ENCODE measurements at places on chromosomes 1 and 21.

GRCh38 chr1:207823880-207824566 is 72.2 kb downstream of the CD46 start:
- peak; percentile 95 for DNase-seq

GRCh38 chr1:183218027-183218618 is 32.1 kb downstream of the LAMC2 start:
- no peak for DNase-seq

- DNase-seq, result no peak
These were observed 15.1 kb downstream of the CELF3 start for GRCh38 chr1:151701515-151701914.

- no peak for DNase-seq
These were observed 16.2 kb upstream of the MYOG start for GRCh38 chr1:203101813-203102634.

DNA sequence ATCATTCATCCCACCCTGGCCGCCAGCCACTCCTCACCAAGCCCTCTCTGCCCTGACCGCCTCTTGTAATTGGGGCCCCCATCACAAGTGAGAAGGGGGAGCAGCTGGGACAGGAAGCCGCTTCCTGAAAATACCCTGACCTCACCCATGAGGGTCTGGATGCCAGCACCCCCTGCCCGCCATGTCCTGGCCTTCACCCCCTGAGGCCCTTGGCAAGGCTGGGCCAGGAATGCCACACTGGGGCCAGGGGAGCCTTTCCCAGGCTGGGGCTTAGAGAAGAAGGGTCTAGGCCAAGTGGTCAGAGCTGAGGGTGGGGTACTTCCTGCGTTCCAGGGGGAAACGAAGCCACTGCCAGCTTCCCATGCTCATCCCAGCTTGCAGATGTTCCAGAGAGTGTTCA is 60.5 kb downstream of the TAS1R2 start:
- DNase-seq, result no peak

DNA sequence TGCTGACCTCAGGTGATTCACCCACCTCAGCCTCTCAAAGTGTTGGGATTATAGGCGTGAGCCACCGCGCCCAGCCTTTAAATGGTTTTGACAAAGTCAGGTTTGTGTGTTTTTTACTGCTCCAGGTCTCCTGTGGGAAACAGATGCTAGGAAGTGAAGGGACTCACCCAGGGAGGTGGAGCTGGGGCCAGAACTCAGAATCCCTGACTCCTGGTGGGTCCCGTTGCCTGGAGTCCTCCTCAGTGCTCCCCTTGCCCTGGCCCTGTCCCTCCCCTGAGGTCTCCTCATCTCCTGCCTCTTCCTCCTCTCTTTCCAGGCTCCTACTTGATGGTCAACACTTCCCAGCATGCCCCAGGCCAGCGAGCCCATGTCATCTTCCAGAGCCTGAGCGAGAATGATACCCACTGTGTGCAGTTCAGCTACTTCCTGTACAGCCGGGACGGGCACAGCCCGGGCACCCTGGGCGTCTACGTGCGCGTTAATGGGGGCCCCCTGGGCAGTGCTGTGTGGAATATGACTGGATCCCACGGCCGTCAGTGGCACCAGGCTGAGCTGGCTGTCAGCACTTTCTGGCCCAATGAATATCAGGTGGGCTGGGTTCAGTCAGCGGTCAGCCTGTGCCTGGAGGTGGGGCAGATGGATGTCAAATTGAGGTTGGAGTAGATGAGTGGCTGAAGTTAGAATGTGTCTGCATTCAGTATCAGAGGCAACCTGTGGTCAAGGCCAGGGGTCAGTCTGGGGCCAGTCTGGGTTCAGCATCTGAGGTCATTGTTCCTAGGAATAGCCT is 22.1 kb downstream of the PTPRU start:
- no peak for DNase-seq

- no peak for DNase-seq
These were observed 23.0 kb upstream of the KCNA10 start for GRCh38 chr1:110541906-110542395.

DNA sequence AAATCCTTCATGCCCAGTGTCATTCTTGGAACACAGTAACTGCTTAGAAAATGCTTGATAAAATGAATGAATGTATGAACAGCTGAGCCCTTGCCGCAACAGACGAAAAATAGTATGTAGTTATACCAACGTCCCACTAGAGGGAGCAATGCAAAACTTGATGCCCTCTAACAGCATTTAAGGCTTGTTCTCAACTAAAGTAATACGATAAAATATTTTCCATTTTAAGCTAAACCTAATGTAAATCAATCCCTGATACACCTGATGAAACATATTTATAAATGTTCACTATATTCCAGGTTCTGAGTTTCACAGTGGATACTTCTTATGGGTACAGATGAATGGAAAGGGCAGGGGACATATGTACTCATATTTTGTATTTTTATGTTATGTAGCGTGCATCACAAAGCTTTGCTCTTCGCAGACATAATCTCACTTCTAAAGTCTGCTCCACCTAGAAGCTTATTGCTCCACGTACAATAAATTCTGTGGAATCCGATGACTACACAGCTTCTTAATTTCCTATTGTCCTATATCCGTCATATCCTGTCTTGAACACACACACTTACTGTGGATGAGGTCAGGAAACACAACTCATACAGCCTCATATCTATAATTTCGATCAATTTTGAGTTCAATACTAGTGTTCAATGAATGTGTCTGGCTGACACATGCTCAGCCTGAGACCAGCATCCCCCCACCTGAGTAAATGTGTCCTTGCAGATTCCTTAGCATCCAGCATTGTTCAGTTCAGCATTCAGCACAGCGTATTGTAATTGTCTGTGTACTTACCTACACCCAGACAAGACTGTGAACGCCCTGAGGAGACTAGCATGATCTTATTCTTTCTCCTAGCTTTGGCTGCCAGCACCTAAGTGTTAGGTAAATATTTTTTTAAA is 4.4 kb upstream of the UTP25 start:
- peak; percentile 95 for DNase-seq

DNA sequence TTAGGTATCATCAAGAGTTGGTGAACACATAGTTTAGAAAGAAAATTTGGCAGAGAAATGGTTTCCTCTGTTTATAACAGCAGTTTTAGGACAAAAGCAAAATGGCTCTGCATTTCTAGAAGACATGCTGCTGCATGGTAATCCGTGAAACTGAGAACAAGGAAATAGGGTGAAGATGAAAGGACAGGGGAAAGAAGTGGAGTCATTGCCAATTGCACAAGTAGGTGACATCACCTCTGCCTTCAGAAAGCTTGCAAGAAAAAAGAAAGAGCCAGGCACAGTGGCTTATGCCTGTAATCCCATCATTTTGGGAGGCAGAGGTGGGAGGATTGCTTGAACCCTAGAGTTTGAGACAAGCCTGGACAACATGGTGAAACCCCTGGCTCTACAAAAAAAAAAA is 217.6 kb downstream of the LMX1A start:
- DNase-seq, result peak; percentile 21

- DNase-seq, result no peak
These were observed 143.4 kb downstream of the ZZZ3 start for GRCh38 chr1:77538956-77539518.

DNA sequence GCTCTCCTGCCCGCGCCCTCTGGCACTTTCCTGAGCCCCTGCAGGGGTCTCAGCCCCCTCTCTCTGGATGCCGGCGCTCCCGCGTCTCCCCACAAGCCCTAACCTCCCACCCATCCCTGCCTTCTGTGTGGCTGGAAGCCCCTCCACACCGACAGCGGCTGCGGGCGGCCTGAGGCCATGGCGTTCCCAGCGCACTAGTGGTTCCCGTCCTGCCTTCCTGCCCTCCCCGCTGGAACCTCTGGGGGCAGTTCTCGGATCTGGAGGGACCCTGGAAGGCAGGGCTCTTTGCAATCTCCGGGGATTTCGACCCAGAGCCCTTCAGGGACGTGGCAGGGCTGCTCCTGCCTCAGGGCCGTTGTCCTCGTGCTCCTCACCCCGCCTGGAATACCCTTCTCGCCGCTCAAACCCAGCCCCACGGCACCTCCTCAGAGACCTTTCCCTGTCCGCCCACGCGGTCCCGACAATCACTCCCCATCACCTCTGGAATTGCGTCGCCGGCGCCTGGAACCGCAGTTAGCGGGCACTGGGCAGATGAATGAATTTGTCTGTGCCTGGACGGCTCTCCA is 493 bp upstream of the ESPN start:
- no peak for DNase-seq

- DNase-seq, result no peak
These were observed 62.9 kb upstream of the SELENON start for GRCh38 chr1:25737130-25737529.

GRCh38 chr1:6486433-6487011 is 4.9 kb downstream of the PLEKHG5 start:
- DNase-seq, result peak; percentile 40

GRCh38 chr1:21647431-21648351 is 21.5 kb downstream of the RAP1GAP start:
- peak; percentile 44 for DNase-seq

DNA sequence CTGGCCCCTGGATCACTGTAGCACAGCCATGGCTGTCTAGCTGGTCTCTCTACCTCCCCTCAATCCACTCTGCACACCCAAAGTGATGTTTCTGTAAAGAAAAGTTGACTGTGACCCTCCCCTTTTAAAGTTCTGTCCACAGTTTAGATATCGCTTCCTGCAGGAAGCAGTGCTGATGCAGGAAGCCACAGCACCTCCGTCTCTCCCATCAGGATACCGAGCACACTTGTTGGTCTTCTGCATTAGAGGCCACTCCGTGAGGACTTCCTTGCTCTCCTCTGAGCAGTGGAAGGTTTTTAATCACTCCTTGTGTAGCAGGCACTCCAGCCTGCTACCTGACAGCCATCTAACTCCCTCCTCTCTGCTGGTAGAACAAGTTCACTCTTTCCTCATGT is 69.5 kb downstream of the GADD45A start:
- no peak for DNase-seq

DNA sequence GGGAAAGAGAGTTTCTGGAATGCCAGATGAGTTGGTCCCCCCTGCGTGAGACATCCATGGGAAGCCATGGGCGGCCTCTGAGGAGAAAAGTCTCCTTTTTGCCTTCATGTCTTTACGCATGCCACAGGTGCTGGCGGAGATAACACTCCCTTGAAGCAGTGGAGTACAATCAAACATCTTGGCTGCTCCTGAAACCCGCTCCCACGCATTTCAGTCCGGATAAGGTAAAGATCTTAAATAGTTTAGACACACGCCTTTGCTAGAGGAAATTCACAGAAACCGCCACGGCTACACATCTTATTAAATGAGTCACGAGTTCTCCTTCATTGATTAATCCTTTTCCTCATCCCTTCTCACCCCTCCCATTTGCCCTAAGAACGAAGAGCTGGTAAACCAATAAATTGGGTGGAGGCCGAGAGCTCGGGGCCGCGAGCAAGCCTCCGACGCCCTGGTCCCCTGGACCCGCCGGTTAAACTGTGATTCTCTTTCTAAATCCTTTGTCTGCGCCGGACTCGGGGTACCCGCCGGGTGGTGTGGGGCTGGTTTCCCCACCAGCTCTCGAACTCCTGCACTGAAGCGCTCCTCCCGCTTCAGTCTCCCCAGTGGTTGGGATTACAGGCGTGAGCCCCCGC is 6.6 kb upstream of the ZNF669 start:
- no peak for DNase-seq

DNA sequence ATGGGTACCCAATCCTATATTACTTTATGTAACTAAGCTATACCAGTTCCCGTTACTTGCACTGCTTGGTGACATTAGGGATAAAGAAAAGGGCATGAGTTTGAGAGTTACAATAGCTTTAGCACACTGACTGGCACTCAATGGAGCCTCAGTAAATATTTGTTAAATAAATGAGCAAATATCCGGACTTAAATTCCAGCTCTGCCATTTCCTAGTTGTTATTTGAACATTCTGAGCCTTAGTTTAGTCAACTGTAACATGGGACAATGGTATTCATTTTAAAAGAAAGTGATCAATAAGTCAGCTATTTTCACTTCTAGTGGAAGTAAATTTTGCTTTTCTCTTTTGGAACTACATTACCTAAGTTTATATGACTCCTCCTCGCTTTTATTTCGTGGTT is 198.7 kb downstream of the ZC3H11B start:
- no peak for DNase-seq

GRCh38 chr1:64073705-64074104 is 129.7 kb upstream of the UBE2U start:
- DNase-seq, result no peak

DNA sequence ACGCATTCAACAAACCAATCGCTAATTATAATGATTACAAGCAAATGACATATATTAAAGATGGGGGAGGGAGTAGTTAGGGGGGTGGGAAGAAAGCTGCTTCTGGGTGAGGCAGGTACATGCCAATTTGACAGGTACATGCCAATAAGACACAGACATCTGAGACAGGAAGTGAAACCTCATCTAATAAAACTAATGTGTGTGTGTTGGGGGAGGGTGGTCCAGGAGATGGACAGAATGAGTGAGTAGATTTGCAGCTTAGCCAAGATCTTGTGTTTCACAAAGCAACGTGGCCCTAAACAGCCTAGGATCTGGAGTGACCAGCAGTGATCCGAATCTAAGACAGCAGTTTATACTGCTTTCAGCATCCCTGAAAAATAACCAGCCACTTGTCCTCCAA is 10.8 kb downstream of the CFAP45 start:
- no peak for DNase-seq

DNA sequence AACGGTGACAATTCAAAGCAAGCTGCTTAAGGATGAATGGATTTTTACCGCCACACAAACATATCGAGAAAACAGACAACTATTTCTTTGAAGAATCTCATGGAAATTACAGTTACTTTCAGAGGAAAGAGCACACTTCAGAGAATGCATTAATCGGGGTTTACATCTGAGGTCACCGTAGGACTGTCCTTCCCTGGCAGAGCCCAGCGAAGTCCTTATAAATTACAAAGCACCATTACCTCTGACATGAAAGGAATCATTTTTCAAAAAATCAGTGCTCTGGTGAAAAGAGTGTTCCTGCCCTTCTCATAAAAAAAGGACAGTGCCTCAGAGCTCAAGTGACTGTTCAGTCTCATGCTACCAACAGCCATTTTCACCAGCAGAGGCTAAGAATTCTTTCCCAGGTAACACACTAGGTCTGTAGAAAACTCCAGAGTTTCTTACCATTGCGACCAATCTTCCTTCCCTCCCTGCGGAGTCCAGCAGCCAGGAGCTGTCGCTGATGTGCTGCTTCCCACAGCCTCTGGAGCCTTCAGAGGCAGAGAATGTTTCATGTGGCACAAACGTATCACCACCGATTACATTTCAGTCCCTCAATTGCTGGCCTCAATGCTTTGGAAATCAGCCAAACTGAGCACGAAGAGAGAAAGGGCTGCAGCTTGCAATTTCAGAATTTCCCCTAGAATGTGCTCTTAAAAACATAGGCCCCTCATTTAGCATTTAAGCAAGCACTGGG is 75.4 kb downstream of the PLD5 start:
- no peak for DNase-seq

GRCh38 chr21:44898011-44898488 is 22.6 kb downstream of the ITGB2 start:
- DNase-seq, result no peak

DNA sequence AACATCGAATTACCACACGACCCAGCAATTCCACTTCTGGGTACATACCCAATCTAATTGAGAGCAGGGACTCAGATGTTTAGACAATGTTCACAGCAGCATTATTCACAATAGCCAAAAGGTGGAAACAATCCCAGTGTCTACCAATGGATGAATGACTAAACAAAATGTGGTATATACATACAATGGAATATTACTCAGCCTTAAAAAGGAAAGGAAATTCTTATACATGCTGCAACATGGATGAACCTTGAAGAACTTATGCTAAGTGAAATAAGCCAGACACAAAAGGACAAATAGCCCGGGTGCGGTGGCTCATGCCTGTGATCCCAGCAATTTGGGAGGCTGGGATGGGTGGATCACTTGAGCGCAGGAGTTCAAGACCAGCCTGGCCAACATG is 6.9 kb downstream of the KDF1 start:
- no peak for DNase-seq

GRCh38 chr1:189821833-189822232 is 655.8 kb downstream of the BRINP3 start:
- no peak for DNase-seq

GRCh38 chr21:46145840-46146691 is 9.3 kb downstream of the FTCD start:
- DNase-seq, result no peak

All from foreskin keratinocyte (primary cell).